Nucleus accumbens (tissue), 56 donors: ENCODE measurements at places on chromosomes 11 and 22.

DNA sequence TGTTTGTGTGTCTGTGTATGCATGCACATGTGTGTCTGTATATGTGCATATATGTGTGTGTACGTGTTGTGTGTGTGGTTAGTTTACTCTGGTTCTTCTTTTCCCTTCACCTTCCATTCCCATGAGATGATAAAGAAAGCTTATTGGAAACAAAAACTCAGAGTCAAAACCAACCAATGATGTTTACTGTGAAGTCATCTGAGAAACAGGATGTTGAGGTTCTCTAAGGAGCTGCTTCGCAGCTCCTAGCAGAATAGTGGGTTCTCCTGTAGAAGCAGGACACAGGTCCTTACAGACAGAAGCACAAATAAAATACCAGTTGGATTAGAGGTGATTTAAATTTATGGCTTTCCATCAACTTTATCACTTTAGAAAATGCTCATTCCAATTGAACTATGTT lies 256.1 kb upstream of the PLET1 start:
- no peak for DNase-seq

GRCh38 chr11:19084661-19085315 lies 24.3 kb upstream of the MRGPRX2 start:
- DNase-seq, result no peak

- DNase-seq, result no peak
Observed at GRCh38 chr11:76554767-76555166, 109.9 kb downstream of the EMSY start.

GRCh38 chr22:46350646-46351045 lies 15.1 kb downstream of the TRMU start:
- DNase-seq, result no peak

DNA sequence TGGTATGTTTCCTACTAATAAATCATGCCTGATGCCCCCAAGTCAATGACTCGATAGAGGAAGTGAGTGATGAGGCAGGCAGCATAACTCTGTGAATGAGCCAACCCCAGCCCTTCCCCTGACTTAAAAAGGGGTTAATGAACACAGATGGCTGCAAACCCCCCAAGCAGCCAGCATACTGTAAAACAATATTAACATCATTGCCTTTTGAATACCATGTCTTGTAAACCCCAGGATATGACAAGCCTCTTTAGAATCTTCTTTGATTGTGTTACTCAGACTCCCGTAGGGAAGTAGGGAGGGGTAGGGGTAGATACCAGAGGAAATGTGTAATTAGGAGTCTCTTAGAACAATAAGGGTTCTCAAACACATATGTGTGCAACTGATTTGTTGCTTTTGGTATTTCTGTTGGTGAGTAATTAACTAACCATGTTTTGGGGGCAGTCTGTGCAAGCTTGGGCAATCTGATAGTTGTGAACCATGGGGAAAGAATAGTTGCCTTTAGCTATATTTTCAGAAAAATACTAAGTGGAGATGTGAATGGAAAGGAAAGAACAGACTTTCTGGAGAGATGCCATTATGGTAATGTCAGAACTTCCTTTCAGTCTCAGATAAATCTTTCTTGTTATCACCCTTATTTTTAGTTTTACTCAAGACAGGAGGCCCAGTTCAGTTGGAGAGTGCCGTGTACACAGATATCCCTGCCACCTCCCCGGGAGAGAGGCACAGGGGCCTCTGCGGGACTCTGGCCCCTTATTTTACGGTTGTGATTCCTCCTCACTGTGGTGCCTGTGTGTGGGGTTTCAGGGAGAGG lies 701.8 kb downstream of the NTM start:
- DNase-seq, result no peak

- DNase-seq, result no peak
Observed at GRCh38 chr22:42693763-42694683, 26.6 kb downstream of the A4GALT start.
